ENCODE measurements at places on chromosomes 7 and 10. TPM values are rescaled to one million over a fixed set of nuclear protein-coding genes. Genes with fewer than 3 reads are reported as not detected.

Gene PLA2G12B
- total RNA-seq = not detected

Gene TLX1
- total RNA-seq = not detected

Gene ICA1
- 0.57 TPM for total RNA-seq

Gene SLC25A28
- total RNA-seq = 55.0 TPM

Gene IFIT3
- 21.1 TPM for total RNA-seq

Gene DNAJC12
- 6.6 TPM for total RNA-seq

Data from activated CD4-positive, alpha-beta T cell treated with anti-CD3 and anti-CD28 coated beads for 36 hours (primary cell).